ENCODE measurements at places on chromosomes 2 and 18.
A peak's percentile ranks its signal among the peaks of the same experiment; 100 is the strongest.

DNA sequence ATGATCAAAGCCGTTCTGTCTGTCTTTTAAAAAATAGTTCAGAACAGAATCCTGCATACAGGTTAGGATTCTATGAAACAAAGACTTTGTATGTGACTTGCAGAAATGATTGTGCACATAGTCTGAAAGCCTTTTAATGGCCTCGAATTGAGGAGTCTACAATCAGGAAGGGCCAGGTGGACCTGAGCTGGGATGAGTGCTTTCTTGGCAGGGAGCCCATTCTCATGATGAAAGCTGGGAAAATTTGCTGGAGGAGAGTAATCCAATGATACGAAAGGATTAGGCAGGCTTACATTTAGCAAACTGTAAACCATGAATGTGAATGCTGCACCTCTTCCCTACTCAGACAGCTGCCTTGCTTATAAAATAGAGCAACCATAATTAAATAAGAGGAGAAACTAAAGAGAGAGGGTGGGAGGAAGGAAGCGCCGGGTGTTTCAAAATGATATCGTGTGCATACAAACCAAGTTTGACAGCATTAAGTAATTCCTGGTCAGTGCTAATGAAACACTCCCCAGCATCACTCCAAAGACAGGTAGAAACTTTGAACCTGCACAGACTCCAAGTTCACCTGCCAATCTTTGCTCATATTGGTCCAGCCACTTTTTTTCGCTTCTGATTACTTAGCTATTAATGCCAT is 23.7 kb upstream of the CXCR4 start:
- no peak for DNase-seq

- no peak for DNase-seq
Observed at GRCh38 chr2:84299211-84299775, 159.8 kb downstream of the SUCLG1 start.

DNA sequence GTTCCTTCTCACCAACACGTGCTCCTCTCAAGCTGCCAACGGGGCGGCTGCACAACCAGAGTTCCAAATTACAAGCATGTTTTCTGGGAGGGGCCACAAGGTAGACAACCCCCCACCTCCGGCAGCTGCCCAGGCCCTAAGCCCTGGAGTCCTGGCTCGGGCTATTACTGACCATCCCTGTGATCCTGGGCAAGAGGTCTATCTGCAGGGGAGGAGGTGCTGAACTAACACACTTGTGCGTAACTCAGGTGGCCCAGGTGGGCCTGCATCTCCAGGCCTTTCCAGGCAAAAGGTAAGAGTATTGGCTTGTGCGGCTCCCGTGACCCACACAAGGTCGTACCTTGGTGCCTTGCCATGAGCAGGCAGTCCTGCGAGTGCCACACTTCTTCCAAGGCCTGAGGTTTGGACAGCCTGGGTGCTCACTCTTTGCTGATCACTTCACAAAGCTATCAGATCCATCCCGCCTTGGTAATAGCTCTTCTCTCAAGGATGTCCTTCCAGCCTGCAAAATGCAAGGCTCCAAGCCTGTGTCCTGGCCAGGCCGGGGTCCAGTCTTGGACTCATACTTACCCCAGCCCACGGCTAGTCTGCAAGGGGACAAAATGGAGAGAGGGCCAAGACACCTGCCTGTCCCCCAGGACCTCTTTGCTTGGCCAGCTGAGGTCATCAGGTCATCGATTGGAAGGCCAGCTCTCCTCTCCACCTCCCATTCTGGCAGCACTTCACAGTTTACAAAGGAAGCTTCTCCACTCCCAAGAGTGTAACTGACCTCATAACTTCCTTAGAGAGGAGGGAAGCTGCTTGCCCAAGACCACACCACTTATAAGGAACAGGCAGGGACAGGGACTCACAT is 33.9 kb downstream of the ADRA2B start:
- DNase-seq: no peak

DNA sequence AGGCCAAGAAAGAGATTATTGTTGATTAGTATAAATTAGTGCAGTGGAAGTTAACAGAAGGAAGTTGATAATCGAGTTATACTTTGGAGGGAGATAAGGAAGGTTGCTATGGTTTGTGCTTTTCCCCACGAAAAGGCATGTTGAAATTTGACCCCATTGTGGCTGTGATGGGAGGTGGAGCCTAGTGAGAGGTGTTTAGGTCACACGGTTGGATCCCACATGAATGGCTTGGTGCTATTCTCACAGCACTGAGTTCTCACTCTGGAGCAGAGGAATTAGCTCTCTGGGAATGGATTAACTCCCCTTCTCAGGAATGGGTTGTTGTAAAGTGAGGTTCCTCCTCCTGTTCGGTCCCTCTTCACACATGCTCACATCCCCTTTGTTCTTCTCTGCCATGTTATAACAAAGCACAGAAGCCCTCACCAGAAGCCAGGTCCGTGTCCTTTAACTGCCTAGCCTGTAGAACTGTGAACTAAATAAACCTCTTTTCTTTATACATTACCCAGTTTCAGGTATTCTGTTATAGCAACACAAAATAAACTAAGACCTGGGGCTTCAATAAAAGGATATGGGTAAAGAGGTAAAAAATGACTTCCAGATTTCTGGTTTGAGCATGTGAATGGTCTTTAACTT is 21.9 kb downstream of the PIGN start:
- no peak for DNase-seq

DNA sequence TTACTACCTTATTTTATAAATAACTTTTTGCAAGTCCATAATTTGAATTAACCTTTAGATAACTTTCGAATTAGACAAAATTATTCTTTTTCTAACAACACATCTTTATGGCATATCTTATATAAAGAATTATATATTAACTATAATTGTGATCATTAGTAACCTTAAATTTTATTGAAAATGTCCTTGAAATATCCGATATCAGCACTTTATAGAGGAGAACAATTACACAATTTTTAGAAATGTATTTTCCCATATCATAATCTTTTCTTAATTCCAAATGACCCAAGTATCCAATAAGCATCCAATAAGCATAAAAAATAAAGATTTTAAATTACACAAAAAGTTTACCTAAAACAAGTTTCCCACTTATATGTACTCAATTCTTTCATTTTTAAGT is 7.3 kb upstream of the GCC2 start:
- no peak for DNase-seq

GRCh38 chr18:68288408-68288807 is 426.5 kb downstream of the TMX3 start:
- no peak for DNase-seq

DNA sequence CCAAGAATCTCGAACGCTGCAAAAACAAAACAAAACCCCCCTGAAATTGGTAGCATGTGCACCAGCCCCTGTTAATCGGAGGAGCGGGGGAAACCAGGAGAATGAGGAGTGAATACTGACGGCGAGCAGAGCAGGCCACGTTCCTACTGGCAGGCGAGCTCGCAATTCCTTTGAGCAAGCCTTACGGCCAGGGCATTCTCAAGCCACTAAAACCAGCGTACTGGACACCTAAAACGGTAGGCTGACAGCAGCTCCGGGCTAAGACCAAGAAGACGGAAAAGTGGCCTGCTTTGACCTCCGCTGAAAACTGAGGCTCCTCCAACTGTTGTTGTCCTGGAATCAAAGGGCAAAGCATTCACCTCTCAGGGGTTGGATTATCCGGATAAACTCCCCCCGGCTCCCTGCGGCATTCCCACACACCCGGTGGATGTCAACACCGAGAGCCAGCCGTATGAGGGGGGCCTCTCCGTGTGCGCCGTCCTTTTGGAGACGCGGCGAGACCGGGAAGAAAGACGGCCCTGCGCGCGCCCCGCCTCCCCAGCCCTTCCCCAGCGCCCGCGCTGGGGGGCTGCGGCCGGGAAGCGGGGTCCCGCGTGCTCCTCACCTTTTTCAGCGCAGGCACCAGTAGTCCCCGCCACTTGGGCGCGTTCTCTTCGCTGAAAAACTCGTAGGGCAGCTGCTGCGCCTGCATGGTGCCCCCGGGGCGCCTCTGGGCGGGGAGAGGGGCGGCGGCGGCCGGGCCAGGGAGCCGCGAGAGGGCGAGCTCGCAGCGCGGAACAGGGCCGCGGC is 925 bp downstream of the SOS1 start:
- DNase-seq: peak; percentile 87

DNA sequence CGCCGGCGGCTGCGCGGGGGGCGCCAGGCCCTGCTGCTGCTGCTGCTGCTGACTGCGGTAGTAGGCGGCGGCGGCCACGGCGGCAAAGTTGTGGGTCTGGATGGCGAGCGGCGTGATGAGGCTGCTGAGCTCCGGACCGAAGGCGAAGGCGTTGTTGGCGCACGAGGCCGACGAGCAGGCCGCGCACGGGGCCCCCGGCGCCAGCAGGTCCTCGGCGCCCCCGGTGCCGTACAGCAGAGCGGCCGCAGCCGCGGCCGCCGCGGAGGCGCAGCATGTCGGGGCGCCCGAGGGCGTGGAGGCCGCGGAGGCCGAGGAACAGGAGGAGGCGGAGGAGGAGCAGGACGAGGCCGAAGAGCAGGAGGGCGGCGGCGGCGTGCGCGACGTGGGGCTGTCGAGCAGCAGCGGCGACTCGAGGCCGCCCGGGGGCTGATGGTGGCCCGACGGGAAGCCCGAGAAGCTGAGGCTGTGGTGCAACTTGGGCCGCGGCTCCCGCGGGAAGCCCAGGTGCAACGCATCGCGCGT is 1.8 kb downstream of the ZFP36L2 start:
- DNase-seq: peak; percentile 37

GRCh38 chr2:190853531-190854383 is 26.9 kb upstream of the GLS start:
- peak; percentile 63 for DNase-seq

DNA sequence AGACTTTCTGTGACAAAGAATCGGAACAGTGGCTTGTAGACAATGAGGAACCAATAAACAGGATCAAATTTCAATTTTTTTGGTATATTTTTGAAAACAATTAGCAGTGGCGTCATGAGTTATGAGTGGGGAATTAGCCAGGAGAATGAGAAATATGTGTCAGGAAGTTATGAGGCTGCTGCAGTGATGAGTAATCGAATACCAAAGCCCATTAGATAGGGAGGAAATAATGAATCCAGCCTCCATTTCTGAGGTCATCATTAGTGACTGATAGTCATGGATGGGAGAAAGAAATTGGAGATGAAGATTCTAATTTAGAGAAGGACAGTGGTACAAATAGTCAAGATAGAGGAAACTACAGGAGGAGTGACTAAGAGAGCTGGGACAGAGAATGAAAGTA is 673.1 kb upstream of the VRK2 start:
- peak; percentile 77 for DNase-seq

DNA sequence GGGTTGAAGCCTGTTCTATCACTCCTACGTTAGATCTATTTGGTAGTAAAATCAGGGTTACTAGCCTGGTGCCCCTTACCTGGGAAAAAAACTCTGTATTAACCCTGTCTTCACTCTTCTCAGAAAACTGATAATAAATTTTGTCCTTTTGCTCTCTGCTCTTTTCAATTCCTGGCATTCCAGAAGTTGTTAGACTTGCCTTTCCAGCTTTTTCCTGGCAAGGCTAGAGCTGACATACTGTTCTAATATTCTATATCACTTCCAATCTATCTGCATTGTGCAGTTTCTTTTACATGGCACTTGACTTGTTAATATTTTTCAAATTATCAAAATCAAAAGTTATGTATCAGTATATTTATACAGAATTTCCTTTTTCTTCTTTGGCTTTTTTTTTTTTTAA is 162.2 kb downstream of the FIGN start:
- no peak for DNase-seq

- DNase-seq: no peak
Observed at GRCh38 chr2:174342686-174343342, 8.1 kb downstream of the SP9 start.

DNA sequence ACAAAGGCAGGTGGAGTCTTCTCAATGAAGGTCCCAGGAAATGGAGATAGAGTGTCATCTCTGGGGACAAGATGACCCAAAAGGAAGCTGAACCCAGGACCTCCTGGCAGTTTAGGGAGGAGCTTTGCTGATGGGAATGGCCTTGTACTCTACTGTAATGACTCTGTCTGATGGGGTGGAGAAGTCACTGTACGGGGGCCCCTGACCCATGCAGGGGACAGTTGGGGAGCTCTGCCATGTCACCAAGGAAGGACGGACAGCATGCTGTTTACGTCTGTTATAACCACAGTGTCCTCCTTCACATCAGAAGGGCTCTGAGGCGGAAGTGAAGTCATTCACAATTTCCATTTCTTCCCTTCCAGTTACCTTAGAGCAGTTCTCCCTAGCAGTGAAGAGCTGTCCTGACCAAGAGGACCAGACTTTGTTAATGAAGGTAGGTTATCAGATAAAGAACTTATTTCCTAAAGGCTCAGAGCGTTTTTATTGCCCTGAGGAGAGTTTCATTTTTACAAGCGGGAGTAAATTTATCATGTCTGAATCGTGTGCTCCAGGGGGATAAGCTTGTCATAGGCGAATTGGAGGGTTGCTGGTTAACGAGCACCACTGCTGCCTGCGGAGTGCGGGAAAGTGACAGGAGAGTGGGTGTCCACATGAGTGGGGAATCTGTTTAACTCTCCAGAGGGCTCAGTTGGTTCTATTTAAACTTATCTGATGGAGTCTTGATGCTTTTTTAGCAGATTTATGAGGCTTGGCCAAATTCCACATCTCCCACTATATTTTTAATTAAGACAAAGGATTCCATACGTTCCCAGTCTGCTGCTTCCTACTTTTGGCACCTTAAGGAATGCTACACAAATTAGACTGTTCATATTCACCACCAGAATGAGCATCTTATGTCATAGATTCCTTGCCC is 71.6 kb upstream of the BCL2L11 start:
- no peak for DNase-seq

GRCh38 chr2:74228772-74229171 is 30.4 kb downstream of the MTHFD2 start:
- DNase-seq: no peak

DNA sequence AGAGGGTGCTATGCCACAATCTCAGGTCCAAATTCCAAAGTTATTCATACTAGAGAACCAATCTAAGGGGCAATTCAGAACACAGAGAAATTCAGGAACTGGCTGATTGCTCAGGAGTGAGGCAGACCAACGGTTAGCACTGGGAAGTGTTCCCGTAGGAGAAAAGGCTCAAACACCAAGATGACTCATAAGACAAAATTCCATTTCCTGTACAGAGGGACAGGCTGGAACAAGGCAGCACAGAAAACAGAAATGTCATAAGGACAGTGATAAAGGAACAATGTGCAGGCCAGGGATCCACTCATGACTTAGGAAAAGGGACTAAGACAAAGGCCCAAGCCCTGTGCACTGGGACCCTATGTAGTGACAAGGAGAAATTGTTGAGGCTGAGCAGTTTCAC is 54.2 kb downstream of the PDE1A start:
- peak; percentile 80 for DNase-seq

Measured in GM03348 (cell line).